Left kidney (tissue), 8 donors: ENCODE measurements at places on chromosomes 7 and 10.

DNA sequence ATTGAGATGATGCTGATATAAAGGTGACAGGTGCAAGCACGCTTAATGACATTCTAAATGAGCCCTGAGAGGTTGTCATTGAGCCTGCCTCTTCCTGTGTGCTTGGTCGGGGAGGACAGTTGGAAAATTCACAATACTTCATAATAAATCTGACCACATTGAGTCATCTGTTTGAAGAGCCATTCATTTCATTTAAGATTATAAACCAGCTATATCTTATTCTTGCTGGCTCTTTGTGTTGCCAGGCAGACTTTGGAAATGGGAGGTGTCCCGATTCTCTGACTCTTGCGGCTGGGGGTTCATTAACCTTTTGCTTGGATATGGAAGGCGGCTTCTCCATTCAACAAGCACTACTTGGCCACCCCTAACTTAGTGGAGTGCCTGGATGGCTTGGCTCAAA lies 198.2 kb downstream of the FANK1 start:
- no peak for DNase-seq

DNA sequence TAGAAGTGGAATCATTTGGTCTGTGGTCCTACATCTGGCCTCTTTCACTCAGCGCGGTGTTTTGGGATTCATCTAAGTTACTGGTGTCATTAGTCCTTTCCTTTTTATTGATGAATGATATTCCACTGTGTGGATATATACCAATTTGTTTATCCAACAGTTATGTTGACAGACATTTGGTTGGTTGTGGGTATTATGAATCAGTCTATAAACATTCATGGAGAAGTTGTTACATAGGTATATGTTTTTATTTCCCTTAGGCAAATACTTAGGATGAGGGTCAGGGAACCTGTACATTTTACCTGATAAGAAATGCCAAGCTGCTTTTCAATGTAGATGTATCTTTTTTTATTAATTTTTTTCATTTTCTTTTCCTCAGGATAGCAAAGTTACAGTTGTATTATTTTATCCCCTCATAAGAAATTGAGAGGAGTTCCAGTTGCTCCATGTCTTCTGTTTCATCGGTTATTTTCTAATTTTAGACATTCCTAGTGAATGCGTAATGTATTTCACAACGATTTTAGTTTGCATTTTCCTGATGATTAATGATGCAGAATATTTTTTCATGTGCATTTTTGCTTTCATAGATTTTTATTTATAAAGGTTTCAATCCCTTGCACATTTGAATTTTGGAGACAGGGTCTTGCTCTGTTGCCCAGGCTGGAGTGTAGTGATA lies 203.8 kb upstream of the SH2B2 start:
- no peak for DNase-seq

DNA sequence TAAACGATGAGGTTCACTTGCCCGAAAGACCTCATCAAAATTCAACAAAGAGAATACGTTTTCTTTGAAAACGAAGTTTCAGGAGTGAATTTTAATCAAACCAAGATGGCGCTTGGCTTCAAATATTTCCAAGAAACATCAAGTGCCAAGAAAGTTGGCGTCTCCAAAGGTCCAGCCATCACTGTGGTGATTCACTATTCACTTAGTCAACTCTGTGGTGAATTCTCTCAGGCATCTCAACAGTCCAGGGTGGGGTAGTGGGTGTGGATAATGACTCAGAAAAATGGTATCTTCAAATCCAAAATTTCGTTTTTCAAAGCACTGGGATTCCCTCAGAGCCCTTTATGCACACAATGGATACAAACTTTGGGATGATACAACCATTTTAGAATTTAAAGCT lies 133.1 kb downstream of the SVIL start:
- no peak for DNase-seq

DNA sequence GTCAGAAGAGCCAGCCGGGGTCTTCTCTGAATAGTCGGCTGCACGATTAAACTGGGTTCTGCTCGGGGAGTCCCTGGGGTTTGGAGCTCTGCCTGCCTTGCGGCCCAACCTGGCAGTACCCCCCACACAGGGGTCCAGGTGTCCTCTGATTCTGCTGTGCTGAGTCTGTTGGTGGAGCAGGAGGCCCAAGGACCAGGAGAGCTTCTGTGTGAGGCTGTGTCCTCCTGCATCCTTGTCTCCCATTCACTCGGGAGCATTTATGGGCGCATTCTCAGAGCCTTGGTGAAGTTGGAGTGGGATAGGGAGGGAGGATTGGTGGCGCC lies 14.2 kb downstream of the INPP5A start:
- no peak for DNase-seq

DNA sequence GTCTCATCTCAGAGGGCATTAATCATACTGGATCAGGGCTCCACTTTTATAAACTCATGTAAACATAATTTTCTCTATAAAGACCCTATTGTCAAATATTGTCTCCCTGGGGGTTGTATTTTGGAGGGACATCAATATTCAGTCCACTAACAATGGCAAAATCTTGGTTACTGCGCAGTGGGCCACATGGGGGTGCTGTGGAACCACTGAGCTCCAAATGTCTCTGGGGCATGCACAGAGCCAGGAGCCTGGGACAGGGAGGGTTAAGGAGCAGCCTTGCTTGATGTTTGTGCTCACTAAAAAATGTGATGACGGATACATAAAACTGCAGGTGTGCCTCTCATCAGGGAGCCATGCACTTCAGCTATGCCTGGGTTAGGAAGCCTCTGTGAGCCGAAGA lies 62.1 kb upstream of the PRSS58 start:
- no peak for DNase-seq

DNA sequence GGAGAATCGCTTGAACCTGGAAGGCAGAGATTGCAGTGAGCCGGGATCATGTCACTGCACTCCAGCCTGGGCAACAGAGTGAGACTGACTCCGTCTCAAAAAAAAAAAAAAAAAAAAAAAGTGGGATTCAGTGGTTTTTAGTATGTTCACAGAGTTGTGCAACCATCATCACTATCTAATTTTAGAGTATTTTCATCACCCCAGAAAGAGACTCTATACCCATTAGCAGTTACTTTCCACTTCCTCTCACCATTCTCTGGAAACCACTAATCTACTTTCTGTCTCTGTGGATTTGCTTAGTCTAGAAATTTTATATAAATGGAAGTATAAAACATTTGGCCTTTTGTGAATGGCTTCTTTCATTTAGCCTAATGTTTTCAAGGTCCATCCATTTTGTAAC lies 113.4 kb downstream of the ST7 start:
- DNase-seq, result no peak

- no peak for DNase-seq
These were observed 19.5 kb upstream of the PPP1R3C start for GRCh38 chr10:91652364-91652763.
